ENCODE measurements at places on chromosomes 7 and 10.

- peak; percentile 66 for DNase-seq
Observed at GRCh38 chr10:50326757-50327701, 75.7 kb upstream of the ASAH2 start.

- DNase-seq, result no peak
Observed at GRCh38 chr7:46169384-46169755, 248.3 kb upstream of the IGFBP3 start.

DNA sequence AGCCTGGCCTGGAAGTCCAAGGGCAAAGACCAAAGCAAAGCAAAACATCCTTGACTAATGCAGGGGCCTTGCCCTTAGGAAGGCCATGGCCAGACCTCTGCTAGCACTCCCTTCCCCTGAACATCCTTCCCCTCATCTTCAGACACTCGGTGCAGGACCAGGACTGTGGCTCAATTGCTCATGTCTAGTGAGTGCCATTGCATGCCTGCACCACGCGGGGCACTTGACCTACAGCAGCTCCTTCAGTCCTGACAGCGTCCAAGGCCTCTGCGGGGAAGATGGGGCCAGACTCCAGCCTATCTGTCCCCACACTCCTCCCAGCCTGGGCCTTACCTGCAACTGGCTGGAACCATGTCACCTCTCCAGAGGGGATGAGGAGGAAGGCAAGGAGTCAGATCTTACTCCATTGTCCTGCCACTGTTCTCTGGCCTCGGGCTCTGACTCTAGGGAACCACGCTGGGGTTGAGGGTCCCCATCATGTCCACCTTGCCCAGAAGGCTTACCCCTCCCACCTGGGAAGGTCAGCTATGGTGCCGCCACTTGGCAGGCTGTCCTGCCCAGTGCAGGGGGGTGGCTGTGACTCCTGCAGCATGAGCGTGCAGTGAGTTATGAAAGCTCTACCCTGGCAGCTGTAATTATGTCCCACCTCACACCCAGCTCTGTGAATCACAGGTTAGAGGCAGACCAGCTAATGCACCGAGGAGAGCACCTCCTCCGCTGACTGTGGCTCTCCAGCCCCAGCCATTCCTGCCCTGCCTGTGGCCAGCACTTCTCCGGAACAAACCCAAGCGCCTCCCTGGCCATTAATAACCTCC, 16.1 kb downstream of the DRGX start:
- DNase-seq, result no peak

GRCh38 chr10:69338547-69339450, 60.5 kb downstream of the HK1 start:
- no peak for DNase-seq

- DNase-seq, result no peak
Observed at GRCh38 chr7:92425311-92425947, 21.9 kb upstream of the GATAD1 start.

DNA sequence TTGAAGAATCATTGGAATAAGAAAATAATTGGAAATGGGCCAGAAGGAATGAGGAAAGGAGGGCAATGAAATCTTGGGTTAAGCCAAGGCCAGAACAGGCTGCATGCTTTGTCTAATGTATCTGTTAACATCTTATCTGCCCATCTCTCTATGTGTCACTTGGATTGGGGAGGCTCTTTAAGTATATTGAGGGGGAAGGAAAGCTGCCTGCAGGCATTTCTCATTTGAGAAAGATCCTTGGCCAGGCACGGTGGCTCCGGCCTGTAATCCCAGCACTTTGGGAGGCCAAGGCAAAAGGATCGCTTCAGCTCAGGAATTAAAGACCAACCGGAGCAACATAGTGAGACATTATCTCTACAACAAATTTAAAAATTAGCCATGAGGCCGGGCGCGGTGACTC, 14.3 kb downstream of the PCBD1 start:
- no peak for DNase-seq

- no peak for DNase-seq
Observed at GRCh38 chr7:41698726-41699125, 4.2 kb downstream of the INHBA start.

DNA sequence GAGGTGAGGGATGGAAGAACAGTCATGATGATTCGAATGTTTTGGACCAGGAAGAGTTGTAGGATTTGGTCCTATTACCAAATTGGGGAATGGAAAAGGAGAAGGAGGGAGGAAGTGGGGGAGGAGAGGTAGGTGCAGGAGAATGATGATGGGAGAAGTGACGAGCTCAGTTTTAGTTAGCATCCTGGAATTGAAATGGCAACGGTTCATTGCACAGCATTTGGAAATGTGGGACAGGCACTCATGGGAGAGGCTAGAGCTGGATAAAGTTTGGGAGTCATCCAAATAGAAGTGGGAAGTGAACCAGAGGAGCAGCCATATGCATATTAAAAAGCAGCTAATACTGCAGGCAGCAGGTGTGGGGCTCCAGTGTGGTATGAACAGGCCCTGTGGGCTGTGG, 253.6 kb downstream of the SORCS3 start:
- DNase-seq, result no peak

DNA sequence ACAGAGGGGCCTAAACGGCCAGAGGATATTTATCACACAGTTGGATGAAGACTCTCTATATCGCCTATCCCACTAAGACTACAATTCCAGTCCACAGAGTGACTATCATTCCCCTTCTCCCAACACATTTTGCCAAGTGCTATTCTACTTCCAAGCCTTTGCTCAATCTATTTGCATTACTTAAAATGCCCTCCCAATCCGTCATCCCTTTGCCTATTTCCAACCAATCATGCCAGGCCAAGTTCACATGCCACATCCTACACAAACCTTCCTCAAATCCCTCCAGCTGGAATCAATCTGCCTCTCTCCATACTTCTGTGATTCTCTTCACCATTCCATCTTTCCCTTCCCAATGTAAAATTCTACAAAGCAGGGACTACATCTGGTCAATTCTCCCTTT, 38.2 kb downstream of the SMURF1 start:
- DNase-seq, result no peak

- DNase-seq, result no peak
Observed at GRCh38 chr7:80186721-80187120, 52.1 kb downstream of the GNAI1 start.

DNA sequence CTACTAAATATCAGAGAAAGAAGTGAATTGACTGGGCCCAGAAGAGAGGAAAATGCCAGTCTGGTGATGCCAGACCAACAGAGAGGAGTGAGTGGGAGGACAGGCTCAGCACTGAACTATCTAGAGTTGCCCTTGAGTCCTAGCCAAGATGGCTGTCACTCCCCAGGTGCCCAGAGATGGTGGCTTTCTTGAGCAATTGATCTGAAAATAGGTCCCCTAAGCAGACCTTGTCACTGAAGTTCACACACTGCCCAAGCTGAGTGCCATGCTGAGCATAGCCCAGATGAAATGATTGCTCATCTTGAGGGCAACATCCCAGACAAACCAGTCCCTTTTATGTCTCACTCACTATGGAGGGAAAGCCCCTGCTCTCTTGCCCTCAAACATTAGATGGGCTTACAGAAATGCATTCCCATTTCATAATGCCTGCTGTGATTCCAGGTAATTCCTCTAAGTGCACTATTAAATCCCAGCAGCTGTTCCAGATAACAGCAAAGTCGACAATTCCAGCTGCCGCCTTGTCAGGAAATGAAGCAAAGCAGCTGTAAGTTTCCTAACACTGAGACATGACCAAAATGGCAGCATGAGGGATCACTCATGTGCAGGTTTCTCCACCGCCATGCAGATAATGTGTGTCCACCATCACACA, 329.4 kb downstream of the KCNMA1 start:
- DNase-seq, result no peak

DNA sequence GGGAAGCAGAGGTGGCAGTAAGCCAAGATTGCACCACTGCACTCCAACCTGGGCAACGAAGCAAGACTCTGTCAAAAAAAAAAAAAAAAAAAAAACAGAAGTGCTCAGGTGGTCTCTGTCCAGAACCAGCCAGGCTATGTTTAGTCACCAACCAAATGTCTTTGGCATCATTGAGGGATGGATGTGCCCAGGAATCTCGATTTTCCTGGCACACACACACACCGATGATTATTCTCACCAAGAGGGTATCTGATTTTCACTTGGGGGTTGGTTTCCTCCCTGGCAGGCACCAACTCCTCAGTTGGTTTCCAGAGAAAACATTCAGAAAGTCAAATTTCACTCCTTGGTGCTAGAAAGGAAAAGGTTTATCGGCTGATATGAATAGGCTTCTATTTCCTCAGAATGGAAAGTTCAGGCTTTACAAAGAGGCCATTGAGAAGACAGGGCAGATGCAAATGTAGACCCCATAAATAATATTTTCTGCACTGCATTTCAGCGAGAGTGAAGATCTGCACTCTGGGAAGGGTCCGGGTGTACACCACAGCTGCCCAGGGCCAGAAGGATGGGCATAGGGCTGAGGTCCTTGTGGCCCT, 154.8 kb downstream of the TNS3 start:
- no peak for DNase-seq

DNA sequence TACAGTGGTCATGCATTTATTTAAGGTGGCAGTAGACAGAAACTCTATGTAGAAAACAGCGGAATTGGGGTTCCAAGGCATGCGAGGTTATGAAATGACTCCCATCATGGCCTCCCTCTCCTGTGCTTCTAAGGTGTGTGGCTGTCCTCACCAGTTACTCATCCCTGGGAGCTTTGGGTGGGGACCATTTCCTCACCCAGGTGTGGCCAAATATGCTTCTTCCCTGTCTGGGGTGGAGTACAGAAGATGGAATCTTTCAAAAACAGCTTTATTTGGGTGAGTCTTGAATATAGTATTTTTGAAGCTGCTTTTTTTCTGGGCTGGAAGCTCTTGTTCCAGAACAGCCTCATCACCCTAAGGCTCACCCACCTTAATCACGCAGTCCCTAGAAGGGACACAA, 139.0 kb downstream of the NRF1 start:
- no peak for DNase-seq

DNA sequence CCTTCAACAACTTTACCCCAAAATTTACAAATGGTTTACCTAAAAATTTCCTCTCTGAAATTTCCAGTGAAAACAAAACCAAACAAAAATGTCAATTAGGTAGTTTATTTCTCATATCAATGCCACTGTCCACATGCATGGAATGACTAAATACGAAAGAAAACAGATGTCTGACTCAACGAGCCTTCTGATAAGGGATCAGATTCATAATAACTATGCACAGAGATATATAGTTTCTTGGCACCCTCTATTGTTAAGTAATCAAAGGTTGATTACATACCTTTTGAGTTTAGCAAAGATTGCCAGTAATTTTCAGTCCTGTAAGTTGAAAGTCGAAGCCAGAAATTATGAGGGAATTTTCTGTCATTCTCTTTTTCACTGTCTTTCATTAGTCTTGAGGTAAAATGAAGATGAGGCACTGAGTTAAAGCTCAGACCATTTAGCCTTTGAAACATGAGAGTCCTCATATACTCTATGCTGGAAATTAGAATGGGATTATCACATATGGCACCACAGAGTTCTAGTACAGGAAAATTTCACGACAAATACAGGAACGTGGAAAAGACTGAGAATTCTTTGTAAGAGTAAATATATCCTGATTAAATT, 519.1 kb upstream of the ANKRD30A start:
- DNase-seq, result no peak

GRCh38 chr10:103715430-103715829, 139.9 kb downstream of the SH3PXD2A start:
- DNase-seq, result peak; percentile 60

DNA sequence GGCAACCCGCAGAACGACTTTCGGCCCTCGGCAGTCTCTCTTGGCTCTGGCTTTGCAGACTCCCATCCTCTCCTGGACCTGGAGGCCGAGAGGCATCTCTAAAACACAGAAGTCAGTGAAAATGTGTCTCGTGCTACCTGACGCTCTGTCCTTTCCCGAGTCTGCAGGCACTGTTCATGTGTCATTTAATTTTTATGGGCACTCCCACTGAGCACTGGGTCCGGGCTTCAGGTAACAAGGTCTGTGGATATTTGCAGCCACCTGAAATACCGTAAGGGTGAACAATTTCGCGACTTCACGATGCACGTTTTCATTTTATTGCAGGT, 96.8 kb downstream of the GLRX3 start:
- no peak for DNase-seq

DNA sequence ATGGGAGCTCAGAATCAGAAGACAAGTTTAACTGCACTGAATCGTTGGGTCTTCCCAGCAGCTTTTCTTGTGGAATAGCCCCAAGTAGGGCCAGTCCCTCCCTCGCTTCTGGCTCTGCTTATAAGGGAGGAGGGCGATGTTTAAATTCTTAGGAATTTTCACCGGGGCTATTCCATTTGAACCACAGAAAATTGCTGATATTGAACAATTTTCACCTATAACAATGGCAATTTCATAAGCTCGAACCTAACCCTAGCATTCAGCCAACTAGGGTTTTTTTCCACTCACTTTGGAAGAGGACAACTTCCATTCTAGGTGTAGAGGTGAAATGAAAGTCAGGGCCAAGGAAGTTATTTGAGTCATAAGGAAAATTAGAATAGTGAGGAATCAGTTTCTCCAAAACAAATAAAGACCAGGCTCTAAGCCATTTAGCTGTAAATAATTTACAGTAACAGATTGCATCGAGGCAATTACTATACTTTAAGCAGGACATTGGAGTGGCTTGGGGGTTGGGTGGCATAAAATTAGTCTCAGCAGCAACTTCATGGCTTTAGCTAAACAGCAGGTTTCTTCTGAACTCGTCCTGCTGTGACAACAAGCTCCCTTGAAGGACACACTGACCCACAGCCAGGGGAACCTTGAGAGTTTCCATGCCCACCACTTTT, 1.5 kb upstream of the ATP6V0A4 start:
- DNase-seq, result no peak

DNA sequence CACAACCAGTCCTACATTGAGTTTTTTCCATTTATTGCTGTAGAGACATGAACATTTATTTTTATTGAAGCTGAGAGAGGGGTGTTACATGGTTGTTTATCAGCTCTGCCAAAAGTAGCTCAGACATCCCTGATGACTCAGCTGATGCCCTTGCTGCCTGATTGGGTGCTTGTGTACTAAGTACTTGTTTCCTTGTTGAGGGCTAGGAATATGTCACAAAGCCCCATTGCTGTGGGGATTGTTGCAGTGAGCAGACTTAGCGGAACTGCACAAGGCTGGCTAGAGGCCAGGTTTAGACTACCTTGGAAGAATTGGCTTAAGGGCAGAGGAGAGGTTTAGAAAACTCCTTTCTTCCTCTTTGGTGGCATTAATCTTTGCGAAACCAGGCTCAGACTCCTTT, 110.6 kb downstream of the AUTS2 start:
- DNase-seq, result no peak

- no peak for DNase-seq
Observed at GRCh38 chr7:140364819-140365218, 33.5 kb downstream of the SLC37A3 start.

GRCh38 chr7:122864838-122865237, 21.4 kb downstream of the CADPS2 start:
- DNase-seq, result no peak

DNA sequence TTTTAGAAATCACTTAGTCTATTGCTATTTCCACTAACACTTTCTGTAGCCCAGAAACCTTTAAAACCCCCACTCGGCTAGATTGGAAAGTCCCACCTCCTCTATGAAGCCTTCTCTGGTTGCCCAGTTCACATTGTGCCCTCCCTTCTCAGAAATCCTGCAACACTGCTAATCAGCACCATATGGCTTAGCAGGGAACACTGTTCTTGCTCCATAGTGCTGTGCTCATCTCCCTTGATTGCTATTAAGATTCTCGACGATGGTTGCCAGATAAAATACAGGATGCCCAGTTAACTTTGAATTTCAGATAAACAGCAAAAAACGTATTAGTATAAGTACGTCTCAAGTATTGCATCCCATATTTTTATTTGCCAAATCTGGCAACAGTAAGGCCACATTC, 40.1 kb upstream of the XPNPEP1 start:
- DNase-seq, result peak; percentile 67

- DNase-seq, result no peak
Observed at GRCh38 chr10:100731407-100732240, 13.8 kb upstream of the PAX2 start.

GRCh38 chr7:88116235-88116795, 103.5 kb downstream of the SRI start:
- peak; percentile 23 for DNase-seq

All from skeletal muscle cell (primary cell).